ENCODE measurements at places on chromosomes 7 and 10. TPM values are rescaled to one million over a fixed set of nuclear protein-coding genes. Genes with fewer than 3 reads are reported as not detected.

The GIMAP4 gene
- not detected for total RNA-seq

DNA sequence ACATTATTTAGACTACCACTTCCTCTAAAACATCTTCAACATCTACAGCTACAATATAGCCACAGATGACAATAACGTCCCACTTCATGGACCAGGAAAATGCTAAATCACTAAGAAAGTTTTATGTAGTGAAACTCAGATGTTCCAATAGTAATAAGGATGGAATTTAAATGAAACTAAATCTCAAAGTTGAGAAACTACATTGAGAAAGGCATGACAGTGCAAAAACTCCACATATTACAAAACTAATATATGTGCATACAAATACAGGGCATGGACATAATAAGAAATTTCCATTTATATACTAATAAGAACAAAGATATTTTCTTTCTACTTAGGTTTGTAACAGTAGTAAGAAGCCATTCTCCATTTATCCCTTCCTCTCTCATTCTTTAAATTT is 31.1 kb downstream of the POT1 start:
- no peak for DNase-seq

DNA sequence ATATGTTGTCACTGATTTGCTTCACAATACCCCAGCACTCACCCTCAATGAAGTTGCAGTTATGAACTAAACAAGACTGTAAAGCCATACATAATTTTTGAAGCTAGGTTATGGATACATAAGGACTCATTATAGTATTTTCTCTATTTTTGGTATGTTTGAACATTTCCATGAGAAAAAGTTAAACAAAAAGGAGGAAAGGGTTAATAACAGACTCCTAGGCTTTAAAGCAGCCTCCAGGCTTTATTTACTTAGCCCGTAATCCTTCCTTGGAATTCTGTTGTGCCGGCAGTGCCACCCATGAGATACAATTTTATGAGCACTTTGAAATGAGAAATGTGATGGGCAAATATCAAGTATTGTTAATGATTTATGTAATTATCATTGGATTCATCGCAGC is 2.1 kb upstream of the DENND11 start:
- DNase-seq = no peak

- DNase-seq = no peak
Measured at GRCh38 chr10:109784236-109784635, 139.1 kb downstream of the XPNPEP1 start.

The DKK1 gene
- 27.8 TPM for total RNA-seq

DNA sequence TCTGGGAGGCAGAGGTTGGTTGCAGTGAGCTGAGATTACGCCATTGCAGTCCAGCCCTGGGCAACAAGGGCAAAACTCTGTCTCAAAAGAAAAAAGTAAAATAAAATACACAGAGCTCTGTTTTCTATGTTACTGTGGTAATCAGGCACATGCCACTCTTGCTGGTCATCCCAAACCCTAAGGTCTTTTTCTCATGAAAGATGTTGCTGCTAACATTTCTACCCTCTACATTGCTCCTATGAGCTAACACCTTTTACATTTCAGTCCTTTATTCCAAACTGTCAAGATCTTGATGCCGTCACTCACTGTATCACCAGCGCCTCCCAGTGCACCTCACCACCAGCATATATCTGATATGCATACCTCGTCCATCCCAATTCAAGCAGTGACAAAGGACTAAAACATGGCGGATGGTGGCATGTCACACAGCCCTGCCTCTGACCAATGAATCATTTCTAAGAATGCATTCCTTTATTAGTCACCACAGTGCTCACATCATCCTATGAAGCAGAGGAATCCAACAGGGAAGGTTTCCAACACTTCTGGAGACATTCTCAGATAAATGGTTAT is 4.3 kb downstream of the DAGLB start:
- no peak for DNase-seq

GRCh38 chr7:135160858-135161653 is 9.5 kb downstream of the CYREN start:
- DNase-seq = no peak

DNA sequence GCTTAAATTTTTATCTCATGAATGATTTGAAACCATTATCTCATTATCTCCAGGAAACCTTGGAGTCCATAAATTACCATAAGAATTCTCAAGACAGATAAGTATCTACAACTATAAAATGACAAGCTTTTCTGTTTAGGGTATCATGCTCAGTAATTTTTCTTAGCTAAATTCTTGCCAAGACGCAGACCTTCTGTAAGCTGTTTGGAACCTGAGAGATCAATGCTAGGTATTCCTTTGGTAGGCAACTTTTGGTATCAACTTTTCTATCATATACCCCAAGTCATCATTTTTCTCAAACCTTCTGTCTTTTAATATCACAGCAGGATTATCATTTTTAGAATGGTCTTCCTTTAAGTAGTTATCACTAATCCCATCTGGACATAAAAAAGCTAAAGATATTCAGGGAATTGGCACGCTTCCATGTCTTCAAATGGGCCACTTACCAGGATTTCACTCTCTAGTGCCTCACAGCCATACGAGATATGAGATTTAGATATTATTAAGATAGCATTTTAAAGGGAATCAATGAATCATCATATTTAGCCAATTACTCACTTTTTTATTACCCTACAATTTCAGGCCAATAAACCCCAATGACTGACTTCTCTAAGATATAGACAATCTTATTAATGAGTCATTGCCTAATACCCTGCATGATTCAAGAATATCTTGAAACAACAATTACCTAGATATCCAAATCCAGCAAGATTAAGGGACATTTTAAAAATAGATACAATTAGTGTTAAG is 544.1 kb downstream of the HTR7 start:
- DNase-seq = no peak

GRCh38 chr10:129105266-129105665 is 361.8 kb upstream of the MGMT start:
- DNase-seq = no peak

DNA sequence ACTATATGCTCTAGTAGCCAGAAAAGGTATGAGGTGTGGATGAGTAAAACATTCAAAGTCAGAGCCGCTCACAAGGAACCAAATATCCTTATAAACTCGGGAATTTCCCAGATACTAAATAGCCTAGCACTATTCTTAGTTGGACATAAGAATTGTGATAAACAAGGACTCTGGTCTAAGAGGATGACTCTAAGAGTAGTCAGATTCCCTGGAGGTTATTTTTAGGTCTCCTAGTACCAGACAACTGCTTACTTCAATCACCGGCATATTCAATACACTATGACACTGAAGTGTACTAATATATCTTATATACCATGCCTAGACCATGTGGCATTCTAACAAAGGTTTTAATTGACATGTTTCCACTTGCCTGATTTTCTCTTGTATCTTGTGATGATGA is 56.5 kb downstream of the LMBR1 start:
- no peak for DNase-seq

The EPO gene
- not detected for total RNA-seq

GRCh38 chr10:118977022-118977599 is 52.4 kb upstream of the NANOS1 start:
- no peak for DNase-seq

The SPDYE9 gene
- total RNA-seq = not detected

DNA sequence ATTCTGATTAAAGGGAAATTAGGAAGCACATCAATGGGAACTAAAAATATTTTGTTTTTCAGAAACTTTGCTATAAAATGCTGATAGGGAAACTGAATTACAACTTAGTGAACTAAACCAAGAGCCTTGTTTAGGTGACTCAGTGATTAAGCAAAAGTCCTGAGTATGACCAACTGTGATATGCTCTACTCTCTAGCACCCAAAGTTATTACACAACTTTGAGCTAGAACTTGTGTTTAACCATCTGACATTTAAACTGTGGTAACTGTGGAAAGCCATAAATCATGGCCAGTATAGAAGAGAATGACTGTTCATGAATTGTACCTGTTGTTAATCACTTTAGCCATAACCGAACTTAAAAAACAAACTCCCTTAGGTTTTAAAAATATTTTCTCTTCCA is 127.4 kb downstream of the ZNF365 start:
- no peak for DNase-seq

The SUMF2 gene
- 202 TPM for total RNA-seq

GRCh38 chr7:15370441-15370840 is 191.4 kb downstream of the AGMO start:
- DNase-seq = no peak

- no peak for DNase-seq
Measured at GRCh38 chr10:32413513-32413912, 32.4 kb upstream of the CCDC7 start.

GRCh38 chr10:125768219-125768855 is 7.3 kb downstream of the MMP21 start:
- no peak for DNase-seq

DNA sequence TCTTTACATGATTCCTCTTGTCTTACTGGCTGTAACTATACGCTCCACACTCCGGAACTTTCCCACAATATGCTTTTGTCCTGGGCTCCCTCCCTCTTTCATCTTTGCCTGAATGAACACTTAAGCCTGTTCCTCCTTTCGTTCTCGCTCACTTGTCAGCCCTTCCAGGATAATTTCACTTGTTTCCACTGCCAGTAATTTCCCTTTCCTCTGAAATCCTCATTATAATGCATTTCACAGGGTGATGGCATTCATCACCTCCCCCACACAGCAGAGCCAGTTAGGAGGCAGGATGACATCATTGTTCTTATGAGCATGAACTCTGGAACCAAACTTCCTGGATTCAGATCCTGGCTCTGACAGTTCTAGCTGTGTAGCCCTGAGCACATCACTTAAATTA is 372.6 kb downstream of the GPR158 start:
- DNase-seq = no peak

The FAM25A gene
- total RNA-seq = not detected

DNA sequence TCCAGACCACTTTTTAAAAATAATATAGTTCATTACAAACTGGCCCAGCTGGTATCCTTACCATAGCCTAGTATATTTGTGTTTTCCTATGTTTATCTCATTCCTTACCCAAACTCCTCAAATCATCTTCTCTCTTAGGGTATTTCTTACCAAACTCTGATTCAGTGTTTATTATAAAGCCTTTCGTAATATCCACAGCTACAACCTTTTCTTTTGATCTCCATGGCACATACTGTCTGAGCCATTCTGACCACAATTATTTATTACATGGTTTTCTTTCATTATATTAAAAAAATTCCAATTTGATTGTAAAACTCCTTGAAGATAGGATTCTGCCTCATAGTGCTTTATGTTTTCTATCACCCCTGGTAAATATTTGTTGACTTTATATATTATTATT is 94.2 kb downstream of the LRMDA start:
- no peak for DNase-seq

DNA sequence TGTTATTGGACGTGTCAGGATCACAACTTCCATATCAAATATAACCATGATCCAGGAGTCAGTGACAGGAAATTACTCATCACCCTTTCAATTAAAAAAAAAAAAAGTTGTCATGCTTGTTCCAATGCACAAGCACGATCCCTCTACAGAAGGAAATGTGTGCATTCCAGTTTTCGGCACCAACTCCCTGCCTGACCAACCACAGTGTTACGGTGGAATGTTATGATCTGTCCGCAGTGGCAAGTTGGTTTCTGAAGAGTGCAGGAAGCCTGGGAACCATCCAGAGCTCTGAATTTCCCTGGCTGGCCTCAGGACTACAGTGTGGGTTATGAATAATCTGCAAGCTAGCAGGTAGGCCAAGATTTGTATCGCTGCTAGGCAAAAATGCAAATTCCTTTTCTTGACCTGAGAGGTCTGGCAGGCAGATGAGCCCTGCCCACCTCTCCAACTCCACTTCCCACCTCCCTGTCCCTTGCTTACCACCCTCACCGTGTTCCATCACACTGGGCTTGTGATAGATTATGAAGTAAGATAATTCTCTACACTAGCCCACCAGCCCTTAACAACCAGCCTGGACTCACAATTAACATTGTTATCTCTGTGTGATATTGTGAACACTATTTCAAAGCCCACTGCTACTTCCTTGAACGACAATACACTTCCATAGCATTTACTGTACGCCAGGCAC is 20.4 kb downstream of the FRMPD2 start:
- DNase-seq = peak; percentile 70

The COL13A1 gene
- 29.2 TPM for total RNA-seq

DNA sequence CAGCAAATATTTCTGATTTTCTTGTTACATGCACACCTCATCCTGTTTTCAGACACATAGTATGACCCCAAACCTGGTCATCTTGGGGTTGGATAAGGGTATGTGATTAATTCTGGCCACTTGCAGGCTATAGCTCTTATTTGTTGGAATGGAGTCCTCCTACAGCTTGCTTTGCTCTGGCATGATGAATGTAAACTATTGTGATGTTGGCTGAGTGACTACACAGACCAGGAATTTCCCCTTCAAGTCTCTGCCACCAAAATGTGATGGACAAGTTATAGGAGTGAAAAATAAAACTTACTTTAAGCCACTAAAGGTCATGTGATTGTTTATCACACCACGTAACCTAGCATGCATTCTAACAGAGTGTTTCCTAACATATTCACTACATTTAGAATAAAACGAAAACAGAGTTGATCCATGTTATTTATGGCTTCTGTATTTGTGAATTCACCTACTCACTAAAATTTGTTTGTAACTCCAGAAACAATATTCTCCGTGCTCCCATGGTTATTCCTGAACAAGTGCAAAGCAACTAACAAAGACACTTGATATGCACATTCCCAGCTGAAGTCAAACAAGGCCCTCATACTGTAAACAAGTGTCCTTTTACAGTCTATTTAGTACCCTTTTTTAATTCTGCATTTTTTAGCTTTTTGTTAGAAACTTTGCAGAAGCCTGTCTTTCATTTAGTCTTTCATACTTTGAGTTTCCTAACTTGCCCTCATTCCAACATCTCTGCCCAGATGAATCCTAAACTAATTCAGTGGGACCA is 599.2 kb upstream of the PCDH15 start:
- no peak for DNase-seq

GRCh38 chr10:110863361-110863760 is 8.4 kb upstream of the PDCD4 start:
- DNase-seq = no peak

DNA sequence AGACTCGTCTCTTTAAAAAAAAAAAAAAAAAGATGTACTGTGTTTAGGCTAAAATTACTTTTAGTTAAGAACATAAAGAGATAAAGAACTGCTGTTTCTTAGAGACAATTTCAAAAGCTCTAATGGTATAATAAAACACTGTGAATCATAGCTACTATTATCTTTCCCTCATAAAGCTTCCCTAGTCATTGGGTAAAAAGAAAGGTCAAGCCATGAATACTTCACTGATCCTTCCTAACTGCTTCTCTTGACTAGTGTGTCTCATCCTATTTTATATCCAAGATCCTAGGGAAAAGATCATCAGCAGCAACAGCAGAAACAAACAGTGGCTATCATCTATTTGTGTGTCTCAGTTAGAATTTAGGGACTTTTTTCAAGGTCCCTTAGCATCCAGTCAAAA is 10.5 kb downstream of the YME1L1 start:
- DNase-seq = no peak
